ENCODE measurements at places on chromosomes 3 and 15.

DNA sequence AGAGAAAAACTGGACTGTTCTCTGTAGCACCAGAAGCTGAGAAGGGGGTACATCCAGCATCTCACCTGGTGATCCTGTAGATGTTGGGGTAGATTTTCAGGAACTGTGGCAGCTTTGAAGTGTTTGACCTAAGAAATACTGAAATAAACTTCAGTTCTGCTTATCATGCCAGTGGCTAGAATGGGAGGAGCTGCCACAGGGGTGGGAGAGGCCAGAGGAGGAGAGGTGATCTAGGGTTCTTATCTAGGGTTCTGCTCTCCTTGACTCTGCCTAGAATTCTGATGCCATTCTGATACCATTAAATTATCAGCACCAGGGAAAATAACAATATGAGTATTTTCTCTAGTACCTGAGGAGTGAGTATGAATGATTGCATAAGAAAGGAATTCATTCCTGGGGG lies 10.2 kb upstream of the CPOX start:
- DNase-seq: no peak

DNA sequence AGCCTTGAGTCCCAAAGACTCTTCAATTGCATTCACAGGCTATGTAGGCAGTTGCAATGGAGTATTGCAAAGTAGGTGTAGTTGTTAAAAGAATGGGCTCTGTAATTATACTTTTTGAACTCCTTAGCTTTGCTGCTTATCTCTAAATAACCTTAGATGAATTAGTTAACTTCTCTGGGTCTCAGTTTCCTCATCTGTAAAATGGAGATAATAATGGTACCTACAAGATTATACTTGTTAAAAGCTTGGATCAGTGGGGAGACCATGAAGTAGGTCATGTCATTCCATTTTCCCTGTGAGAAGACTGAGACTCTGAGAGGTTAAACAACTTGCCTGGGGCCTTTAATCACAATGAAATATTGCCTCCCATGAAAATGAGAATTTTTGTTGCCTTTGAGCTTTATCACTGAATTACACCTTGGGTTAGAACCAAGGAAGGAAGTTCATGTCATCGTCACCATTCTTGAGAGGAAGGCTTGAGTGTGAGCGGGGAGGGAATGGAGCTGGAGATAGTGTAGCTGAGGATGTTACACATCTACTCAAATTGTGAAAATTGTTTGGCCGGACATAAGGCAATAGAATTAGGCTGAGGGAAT lies 38.1 kb downstream of the CTDSPL start:
- no peak for DNase-seq

- DNase-seq: no peak
Measured at GRCh38 chr3:126412841-126413692, 18.4 kb downstream of the CFAP100 start.

GRCh38 chr3:14793126-14793857 lies 25.5 kb upstream of the FGD5 start:
- no peak for DNase-seq

DNA sequence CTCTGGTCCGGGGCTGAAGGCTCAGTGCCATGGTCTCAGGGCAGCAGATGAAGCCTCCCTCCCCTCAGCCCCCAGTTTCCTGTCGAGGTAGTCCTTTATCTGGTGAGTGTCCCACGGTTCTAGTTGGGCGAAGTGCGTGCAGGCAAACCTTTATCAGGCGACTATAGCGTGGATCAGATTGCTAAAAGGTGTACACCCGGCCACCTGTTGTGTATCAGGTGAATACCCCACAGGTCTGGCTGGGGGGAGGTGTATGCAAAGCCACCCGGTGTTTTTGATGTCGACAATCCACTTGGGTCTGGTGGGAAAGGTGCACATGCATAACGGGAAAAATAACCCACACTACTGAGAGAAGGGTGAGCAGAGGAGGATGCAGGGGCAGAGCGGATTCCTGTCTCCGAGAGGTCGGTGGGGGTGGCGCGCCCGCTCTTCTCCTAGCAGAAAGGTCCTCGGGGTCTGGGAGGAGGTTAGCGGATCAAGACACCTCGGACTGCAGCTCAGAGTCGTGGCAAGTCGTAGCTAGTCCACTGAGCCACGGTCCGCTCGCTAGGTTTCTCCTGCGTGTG lies 507 bp downstream of the SLC12A6 start:
- DNase-seq: peak; percentile 31

DNA sequence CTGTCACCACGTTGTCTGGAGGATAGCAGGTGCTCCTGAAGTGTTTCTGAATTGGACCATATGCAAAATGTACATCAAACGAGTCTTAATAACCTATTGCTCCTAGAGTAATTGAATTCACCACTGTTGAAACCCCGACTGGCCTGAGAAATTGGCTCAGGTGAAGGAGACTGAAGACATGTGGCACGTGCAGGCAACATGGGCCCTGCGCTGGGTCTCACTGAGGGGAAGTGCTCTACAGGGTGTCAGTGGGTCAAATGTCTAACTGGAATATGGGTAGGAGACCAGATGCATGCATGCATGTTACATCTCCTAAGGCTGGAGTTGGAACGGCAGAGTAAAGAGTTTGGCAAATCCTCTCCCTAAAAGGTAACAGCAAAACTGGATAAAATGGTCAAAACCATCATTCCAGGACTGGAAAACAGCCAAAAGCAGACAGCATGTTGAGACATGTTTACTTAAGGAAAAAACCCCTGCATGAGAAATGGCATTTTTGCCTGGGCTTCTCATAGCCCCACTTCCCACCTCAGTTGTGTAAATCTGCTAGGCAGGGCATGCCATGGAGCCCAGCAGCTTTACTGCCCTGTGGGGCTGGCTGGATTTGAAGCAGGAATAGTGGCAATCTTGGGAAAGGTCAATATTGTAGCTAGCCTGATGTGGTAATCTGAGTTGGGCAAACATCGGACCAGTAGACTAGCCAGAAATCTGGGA lies 131.3 kb downstream of the TJP1 start:
- DNase-seq: no peak

DNA sequence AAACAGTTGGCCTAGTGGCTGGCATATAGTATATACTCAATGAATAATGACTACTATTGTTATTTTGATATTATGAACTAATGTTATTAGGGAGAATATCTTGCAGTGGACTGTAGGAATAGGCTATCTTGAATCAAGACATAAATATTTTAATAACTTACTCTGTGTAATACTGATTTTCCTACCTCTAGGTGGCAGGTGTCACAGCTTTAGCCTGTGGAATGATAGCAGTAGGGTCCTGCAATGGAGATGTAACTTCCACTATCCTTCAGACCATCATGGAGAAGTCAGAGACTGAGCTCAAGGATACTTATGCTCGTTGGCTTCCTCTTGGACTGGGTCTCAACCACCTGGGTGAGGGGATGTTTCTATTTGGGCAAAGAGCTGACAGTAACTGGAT lies 6.5 kb downstream of the PSMD2 start:
- DNase-seq: no peak

DNA sequence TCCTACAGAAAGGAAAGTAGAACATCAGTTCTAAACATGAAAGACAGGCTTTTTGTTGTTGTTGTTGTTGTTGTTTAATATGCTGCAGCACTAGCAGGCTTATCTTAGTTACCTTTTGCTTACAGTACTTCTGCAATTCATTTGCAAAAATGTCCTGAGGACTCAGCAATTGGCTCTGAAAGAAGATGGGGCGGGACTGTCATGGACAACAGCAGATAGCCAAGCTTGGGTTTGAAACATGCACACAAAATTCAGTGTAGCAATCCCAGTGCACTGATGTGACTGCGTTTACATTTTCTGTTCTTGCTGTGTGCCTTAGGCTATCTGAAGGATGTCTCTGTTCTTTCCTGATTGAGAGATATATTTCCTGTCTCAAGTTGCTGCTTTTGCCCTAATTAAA lies 9.2 kb downstream of the UNC13C start:
- DNase-seq: no peak

DNA sequence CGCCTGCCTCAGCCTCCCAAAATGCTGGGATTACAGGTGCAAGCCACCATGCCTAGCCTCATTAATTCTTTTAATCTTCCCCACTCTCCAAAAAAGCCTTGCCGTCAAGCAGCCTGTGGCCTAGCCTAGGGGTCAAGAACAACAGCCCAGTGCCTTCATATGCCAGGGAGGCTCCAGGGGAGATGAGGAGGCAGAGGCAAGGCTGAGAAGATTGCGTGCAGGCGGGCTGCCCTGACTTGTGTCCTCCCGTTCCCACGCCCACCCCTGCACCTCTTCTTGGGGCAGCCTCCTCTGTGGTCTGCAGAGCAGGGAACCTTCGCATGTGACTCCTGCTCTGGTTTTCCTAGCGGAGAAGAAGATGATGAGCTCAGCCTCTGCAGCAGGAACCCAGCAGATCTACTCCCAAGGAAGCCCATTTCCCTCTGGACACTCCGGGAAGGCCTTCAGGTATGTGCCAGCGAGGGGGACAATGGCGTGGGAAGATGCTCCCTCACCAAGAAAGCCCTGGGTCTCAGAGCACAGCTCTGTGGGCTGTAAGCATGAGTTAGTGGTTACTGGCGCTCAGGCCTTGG lies 118.5 kb upstream of the ABHD17C start:
- no peak for DNase-seq
